Mesenteric fat pad (tissue), 1 donor: ENCODE measurements at places on chromosomes 16 and 17. TPM values are rescaled to one million over a fixed set of nuclear protein-coding genes. Genes with fewer than 3 reads are reported as not detected.

The HOXB6 gene
- 8.9 TPM for total RNA-seq

The KIF2B gene
- total RNA-seq = not detected

- DNase-seq = no peak
Observed at GRCh38 chr16:68235108-68235886, 630 bp downstream of the ESRP2 start.

DNA sequence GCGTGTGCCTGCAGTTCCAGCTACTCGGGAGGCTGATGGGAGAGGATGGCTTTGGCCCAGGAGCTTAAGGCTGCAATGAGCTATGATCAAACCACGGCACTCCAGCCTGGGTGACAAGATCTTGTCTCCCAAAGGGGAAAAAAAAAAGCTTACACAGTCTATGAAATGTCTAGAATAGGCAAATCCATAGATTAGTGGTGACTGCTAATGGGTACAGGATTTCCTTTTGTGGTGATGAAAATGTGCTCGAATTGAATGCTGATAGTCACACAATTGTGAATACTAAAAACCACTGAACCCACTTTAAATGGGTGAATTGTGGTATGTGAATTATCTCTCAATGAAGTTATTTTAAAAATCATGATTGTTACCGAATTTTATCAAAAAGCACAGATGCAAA, 14.9 kb downstream of the USP7 start:
- no peak for DNase-seq

DNA sequence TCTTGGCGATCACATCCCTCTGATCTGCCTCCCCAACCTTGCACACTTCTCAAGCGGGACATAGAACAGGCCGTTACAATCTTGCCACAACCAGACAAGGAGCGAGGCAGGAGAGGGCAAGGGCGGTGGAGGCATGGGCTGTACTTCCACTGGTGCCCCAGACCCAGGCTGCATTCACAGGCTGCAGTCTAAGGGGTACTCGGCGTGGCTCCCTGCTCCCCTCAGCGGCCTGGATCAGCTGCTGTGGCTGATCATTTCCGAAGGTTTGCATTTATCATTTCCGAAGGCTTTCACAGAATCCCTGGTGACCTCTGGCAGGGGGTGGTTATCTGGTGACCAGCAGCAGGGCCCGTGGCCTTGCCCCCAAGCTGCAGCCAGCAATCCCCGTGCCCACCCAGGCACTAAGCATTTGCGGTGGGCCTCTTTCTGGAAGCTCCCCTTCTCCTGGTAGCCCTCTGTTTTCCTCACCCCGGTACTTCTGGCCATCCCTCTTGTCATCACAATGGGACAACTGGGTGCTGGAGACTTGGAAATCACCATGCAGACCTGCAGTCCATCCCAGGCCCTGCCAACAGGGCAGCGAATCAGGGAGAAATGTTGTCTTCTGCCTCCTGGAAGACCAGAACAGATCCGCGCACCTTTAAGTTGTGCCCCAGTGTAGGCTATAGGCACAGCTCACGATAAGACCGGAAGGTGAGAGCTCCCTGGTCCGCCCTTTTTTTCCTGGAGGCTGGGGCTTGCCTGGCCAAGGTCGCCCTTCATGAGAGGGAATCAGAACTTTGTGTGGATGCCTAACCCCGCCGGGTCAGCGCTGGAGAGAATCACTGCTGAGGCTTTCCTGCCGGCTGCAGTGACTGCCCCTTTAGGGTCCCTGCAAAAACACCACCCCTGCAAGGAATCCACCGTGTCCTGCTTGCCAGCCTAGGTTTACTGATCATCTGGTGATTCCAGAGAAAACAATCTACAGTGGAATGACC, 1739.1 kb downstream of the TP53TG3F start:
- DNase-seq = no peak
